ENCODE measurements at places on chromosomes 12 and 14.

GRCh38 chr14:44889595-44890471 is 71.9 kb downstream of the KLHL28 start:
- no peak for DNase-seq

GRCh38 chr12:46553266-46553665 is 180.7 kb upstream of the SLC38A2 start:
- DNase-seq, result peak; percentile 19

- DNase-seq, result peak; percentile 68
These were observed at the start of gene TMEM179 for GRCh38 chr14:104604458-104605449. Gene TMEM179 (minus strand): TSS chr14:104604772. CDS start chr14:104604741, 31 bp downstream.

- no peak for DNase-seq
These were observed 54.1 kb upstream of the ARHGAP5 start for GRCh38 chr14:32022938-32023466.

- no peak for DNase-seq
These were observed 11.0 kb upstream of the CELA1 start for GRCh38 chr12:51357374-51358047.

GRCh38 chr14:105664691-105665090 is 138.3 kb downstream of the TMEM121 start:
- no peak for DNase-seq

DNA sequence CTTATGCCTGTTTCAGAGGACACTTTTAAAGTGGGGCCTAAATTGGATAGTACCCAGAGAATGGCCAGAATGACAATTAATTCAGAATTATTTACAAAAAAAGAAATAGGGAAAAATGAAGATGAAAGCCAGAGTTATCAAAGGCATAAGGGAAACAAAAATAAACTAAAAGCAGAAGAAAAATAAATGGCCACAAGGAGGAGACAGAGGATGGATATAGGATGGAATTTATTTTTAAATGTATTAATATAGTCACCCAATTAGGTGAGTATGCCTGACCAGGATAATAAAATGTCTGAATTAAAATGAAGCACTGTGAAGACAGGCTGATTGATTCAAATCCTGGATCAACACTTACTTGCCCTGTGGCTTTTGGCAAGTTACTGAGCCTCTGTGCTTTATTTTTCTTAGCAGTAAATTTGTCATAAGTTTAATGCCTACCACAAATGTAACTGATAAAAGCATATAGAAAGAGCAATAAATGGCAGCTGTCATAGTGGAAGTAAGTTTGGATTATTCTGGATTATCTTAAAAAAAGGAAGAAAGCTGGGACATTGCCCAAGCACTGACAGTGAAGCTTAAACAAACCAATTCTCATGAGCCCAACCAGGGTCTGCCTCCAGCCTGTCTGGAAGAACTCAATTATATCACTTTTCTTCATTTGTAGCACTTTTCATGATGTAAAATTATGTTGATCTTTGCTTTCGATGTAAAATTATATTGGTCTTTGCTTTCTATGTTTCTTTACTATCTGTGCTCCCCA is 3.5 kb downstream of the CLEC9A start:
- no peak for DNase-seq

- DNase-seq, result no peak
These were observed 26.3 kb upstream of the ST8SIA1 start for GRCh38 chr12:22360774-22361173.

DNA sequence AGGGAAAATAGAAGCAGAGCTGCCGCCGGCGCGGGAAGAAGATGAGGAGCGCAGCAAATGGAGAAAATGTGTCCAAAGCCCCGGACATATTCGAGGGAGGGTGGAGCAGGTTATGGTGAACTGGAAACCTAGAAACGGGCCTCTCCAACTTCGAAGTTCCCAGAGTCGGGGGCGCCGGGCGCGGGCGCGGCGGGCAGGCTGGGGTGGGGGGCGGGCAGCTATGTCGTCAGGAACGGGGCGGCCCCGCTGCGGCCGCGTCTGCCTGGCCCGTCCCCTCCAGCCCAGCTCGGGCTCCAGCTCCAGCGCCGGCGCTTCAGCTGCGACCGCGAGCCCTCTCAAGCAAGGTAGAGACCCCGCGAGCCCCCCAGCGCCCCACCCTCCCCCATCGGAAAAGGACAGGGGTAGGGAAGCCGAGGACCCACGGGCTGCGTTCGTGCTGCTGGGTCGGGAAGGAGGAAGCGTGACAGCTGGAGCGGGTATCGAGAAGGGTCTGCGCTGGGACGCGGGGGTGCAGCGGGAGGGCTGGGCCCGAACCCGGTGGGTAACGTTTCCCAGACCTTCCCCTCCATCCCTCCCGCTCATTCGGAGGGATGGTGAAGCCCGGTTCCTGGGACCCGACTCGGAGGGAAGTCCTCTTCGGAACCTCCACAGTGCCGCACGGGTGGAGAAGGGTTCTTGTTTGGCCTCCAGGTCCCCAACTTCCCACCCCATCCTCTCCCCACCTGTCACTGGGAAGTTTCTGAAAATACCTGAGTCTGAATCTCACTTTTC is 1.0 kb downstream of the DGKA start:
- DNase-seq, result peak; percentile 78

- DNase-seq, result peak; percentile 50
These were observed at the start of gene PLEK2 for GRCh38 chr14:67411820-67412421. Gene PLEK2 (minus strand): TSS chr14:67412165. CDS start chr14:67412059, 106 bp downstream.

DNA sequence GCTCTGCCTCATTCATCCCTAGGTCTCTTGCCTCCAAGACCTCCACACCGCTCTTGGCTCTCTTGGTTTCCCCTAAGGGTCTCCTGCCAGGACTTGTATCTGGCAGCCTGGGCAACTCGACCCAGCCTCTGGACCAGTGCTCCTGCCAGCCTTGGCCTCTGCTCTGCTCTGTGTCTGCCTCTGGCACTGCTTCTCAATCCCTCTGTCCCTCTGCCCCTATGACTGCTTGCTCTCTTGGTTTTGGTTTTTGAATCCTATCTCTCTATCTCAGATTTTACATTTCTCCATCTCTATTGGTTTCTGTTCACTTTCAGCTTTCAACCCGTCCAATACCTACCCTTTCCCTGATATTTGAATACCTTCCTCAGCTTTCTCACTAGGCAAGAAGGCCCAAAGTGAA is 6.3 kb downstream of the ITGA5 start:
- no peak for DNase-seq

DNA sequence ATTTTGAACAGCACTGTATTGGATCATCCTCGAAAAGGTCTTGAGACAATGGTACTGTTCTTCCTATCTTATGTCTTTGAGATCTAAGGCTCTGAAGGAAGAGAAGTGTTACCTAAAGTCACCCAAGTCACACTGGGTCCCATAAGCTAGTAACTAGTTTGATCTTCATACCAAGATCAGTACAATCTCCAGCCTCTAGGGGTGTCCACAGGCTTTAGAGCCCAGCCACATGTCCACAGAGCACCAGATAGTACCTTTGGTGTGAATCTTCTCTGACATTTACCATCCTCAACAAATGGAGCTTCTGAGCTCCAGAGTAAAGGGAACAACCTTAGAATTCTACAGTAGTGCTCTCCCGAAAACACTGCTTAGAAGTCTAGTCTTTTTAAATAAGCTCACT is 78.7 kb downstream of the KSR2 start:
- DNase-seq, result no peak

DNA sequence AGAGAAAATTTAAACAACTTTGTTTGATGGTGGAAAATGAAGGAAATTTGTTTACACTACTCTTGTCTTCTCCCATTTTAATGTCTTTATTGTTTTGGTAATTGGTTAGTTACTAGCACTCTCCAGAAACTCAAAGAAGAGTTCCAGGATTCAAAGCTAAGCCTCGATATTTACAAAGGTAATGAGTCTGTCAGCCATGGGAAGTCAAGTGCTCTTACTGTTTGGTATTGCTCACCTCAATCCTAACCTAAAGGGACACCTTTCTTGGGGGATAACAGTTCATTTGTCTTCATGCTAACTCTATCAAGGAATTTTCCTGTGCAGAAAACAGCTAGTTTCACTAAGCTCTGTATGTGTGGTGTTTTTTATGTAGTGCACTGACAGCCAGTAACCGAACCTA is 222.9 kb upstream of the LMO3 start:
- DNase-seq, result no peak

DNA sequence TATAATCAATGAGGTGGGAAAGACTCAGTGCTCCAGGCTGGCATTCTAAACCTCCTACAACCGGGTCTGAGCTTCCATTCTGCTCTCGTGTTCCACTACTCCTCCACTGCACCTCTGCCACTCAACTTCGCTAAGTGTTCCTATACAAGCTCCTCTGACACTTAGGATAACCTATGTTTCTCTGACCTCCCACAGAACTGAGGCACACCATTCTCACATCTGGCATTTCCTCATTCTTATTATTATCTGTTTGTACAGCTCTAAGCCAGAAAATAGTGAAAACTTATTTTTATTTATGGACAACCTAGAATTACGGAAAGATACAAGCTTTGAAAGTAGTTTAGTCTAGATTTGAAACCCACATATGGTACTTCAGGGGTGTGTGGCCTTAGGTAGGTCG is 127.0 kb downstream of the MED13L start:
- DNase-seq, result no peak

DNA sequence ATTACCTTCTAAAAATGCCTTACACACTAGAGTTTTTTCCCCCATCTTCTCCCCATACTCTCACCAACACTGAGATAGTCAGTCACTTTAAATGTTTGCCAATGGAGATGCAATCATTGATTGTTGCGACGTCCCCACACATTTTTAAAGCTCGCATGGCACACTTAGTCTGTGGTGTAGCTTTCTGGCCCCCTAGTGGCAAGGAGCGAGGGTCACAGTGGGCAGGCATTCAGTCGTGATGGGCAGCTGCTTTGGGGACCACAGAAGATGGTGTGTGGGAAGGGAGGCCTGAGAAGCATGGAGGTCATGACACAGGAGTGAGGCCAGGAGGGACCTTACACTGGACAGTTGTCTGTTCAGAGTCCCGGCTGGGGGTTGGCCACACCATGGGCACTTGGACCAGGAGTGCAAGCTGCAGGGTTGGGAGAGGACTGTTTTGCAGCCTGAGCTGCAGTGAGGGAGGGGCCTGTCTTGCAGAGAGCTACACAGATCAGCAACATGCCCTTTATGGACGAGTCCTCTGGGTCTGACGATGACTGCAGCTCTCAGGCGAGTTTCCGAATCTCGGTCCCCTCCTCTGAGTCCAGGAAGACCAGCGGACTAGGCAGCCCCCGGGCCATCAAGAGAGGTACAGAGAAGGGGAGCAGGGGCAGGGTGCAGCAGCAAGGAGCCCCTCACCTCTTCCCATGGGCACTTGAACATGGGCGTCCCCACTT is 28.6 kb downstream of the PIGH start:
- DNase-seq, result peak; percentile 75

DNA sequence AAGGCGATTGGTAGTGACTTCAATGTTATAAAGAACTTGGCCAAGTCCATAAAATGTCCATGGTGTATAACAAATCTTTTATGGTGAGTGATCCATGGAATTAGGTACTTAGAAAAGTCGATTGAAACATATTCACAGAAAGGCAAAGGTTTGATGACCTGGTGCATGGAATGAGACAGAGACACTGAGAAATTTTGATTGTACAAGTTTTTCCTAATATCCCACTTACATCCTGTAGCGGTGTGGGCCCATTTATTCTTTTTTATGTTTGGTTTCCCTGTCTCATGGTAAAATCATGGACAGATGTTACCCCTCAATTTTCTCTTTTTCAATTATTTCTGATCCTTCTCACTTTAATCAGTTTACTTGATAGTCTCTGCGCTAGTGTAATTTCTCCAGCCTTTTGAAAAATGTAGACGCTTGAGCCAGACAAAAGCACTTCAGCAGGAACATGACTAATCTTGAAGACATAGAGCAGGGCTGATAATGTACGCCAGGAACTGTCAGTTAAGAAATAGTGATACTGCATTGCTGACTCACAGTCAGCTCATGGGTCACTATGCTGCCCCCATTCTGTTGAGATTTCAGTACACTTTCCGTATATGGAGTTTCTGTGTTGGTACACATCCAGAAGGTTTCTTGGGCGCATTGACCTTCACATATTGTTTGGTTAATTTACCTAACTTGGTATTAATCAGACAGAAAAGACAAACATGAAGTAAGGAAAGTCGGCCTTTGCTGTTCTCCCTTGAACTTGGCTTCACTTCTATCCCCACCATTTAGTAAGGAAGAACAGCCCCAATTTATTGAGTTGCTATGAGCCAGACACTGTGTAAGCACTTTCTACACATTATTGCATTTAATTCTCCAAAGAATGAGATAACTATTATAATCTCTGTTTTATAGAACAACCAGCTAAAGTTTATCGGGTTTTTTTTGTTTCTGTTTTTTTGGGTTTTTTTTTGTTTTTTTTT is 841.7 kb downstream of the DIO2 start:
- peak; percentile 89 for DNase-seq

- DNase-seq, result peak; percentile 80
These were observed 185.3 kb upstream of the BCL2L14 start for GRCh38 chr12:11885261-11886038.

GRCh38 chr12:8466241-8466640 is 10.5 kb downstream of the CLEC6A start:
- no peak for DNase-seq

GRCh38 chr12:116595186-116595585 is 36.0 kb downstream of the MAP1LC3B2 start:
- DNase-seq, result peak; percentile 71

GRCh38 chr12:13606290-13606689 is 375.1 kb downstream of the GRIN2B start:
- DNase-seq, result no peak

GRCh38 chr12:109900752-109901580 is 892 bp downstream of the TCHP start:
- no peak for DNase-seq

- no peak for DNase-seq
These were observed 62.8 kb upstream of the OSBPL8 start for GRCh38 chr12:76622351-76622750.

DNA sequence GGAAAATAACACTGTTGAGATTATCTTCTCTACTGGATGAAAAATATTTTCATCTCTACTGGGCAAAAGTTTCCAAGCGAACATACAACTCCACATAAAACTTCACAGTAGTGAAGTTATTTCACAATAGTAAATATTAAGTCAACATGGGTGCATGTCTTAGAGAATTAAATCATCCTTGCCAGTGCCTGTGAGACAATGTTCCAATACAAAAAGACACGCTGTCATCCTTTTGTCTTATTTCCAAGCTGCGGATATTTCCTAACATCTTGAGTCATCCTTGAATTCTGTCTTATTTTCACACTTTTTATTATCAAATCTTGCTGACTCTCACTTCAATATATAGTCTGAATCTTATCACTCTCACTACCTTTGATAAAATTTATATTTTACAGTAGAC is 142.9 kb upstream of the KITLG start:
- no peak for DNase-seq

- DNase-seq, result peak; percentile 47
These were observed 95.2 kb upstream of the FOXG1 start for GRCh38 chr14:28671425-28671824.

GRCh38 chr12:64383675-64384074 is 6.9 kb downstream of the C12orf56 start:
- DNase-seq, result no peak
